ENCODE measurements at places on chromosomes 12 and 14. TPM values are rescaled to one million over a fixed set of nuclear protein-coding genes. Genes with fewer than 3 reads are reported as not detected.

RNF41 gene
- 34.2 TPM for total RNA-seq

MSI1 gene
- not detected for total RNA-seq

KLRC1 gene
- 15.9 TPM for total RNA-seq

GRCh38 chr14:89797148-89797547, 157.4 kb downstream of the EFCAB11 start:
- no peaks in the 10 kb centered on the region for H3K27me3 ChIP-seq
- H3K4me3 ChIP-seq, result no peak overlapping the region
- DNase-seq, result no peak
- H3K4me1 ChIP-seq, result no peaks in the 10 kb centered on the region

DNA sequence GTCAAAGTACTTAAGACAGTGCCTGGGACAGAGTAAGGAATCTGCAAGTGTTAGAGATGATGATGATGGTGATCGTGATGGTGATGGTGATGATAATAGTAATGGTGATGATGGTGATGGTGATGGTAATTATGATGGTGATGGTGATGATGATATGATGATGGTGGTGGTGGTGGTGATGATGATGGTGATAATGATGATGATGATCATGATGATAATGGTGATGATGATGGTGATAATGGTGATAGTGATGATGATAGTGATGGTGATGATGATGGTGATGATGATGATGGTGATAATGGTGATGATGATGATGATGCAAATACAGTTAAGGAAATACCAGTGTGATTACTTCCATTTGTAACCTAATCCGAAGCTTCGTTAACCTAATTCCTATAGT, 5.2 kb upstream of the TMEM132C start:
- no peak overlapping the region for H3K27ac ChIP-seq
- no peaks in the 10 kb centered on the region for H3K4me1 ChIP-seq
- H3K27me3 ChIP-seq, result peaks cover 11% of the 10 kb centered on the region

GRCh38 chr14:99427632-99428300, 52.9 kb downstream of the SETD3 start:
- no peak overlapping the region for H3K27ac ChIP-seq
- no peaks in the 10 kb centered on the region for H3K27me3 ChIP-seq
- H3K4me1 ChIP-seq, result peaks cover 2% of the 10 kb centered on the region
- H3K4me3 ChIP-seq, result no peak overlapping the region

DNA sequence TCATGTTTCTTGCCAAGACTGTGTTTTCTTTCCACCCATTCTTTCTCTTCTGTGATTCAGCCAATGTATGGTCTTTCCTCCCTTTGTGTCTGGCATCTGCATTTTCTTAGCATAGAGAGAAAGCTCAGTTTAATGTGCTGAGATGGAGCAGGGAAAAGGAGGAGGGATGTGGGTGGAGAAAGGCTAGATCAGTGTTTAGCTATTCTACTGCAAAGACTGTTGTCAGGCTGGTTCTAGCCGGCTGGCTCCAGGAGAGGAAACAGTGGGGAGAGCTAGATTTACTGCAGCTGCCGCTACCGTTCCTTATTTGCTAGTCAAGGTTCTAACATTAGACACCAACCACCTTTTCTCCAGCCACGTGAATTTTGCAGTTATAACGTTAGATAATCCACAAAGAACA, 5.2 kb upstream of the RIMKLB start:
- no peak overlapping the region for H3K27ac ChIP-seq
- H3K4me1 ChIP-seq, result peaks cover 3% of the 10 kb centered on the region
- H3K27me3 ChIP-seq, result peaks cover 56% of the 10 kb centered on the region

- no peak for DNase-seq
- no peak overlapping the region for H3K27ac ChIP-seq
- H3K36me3 ChIP-seq, result peaks cover 30% of the 10 kb centered on the region
Measured at GRCh38 chr12:27025116-27025515, 2.8 kb downstream of the MED21 start.

Data from activated CD8-positive, alpha-beta memory T cell treated with anti-CD3 and anti-CD28 coated beads, Interleukin-2, amount 10 ng/mL, durations not matched to agents 7 days and 5 days (primary cell).